ENCODE measurements at places on chromosomes 16 and 17. TPM values are rescaled to one million over a fixed set of nuclear protein-coding genes. Genes with fewer than 3 reads are reported as not detected.
A peak's percentile ranks its signal among the peaks of the same experiment; 100 is the strongest.

DNA sequence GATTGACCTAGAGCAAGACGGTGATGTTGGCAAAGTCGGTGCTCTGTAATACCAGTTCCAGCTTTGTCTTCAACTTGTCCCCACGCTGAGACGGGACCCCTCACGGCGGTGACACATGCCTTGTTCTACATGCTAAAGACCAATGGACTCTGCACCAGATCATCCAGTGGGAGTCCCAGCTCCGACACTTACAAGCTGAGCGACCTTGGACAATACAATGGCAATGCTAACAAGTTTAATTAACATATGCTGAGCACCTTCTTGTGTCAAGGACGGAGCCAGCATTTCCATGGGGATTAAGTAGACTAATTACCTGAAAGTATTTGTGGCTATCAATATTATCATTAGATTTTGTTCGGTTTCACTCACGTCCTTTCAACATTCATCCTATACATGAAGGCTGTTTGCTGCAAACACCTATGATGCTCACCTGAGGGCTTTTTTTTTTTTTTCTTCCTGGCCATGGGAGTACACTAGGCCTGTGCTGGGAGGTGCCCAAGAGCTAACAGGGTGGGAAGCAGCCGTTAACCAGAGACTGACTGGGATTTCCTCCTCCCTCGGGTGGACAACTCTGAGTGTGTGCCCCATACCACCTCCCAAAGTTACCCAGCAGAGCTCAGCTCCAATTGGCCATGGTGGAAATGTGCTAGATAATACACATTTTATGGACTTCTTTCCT is 308.6 kb upstream of the ZFHX3 start:
- no peak for DNase-seq

DNA sequence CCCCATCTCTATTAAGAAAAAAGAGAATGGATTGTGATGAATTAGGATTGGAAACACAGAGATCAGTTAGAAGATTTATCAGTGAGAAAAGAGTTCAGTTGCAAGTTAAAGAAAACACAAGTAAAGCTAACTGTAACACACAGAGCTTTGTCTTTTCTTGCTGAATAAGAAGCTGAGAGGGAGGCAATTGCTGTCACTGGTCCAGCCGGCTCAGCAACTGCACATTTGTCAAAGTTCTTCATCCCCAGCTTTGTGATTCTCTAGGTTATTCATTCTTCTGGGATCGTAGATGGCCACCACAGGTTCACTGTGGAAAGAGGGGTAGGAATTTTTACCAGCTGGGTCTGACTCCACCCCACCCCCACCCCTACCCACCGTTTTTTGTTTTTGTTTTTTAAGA is 615.7 kb downstream of the WWOX start:
- DNase-seq, result no peak

GRCh38 chr16:50310308-50311133 is 44.2 kb downstream of the ADCY7 start:
- DNase-seq, result no peak

The PDIA2 gene
- total RNA-seq, result 0.29 TPM

- peak; percentile 52 for DNase-seq
Observed at GRCh38 chr17:19867079-19867328, 732 bp downstream of the ULK2 start.

DNA sequence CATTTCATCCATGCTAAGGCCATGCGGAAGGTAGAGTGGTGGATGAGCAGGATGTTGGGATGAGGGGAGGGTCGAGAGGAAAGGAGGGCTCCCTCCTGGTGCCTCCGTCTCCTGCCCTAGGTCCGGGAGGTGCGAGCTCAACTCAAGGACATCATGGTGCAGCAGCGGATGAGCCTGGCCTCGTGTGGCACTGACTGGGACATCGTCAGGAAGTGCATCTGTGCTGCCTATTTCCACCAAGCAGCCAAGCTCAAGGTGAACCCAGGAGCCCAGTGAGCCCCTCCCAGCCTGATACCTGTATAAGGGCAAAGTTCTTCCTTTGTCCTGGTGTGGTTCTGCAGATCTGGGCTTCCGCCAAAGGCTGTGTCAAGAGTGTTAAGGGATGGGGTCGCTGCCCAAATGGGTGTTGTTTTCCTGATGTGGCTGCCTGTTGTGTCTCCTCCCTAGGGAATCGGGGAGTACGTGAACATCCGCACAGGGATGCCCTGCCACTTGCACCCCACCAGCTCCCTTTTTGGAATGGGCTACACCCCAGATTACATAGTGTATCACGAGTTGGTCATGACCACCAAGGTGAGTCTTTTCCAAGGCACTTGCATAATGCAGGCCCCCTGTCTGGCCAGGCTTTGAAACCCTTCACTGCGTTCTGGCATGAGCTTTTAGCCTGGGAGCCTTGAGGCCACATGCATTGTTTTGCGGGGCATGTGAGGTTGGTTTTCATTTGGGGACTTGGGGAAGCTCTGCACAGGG is 14.9 kb downstream of the DHX38 start:
- no peak for DNase-seq

The ITGAD gene
- total RNA-seq, result not detected

DNA sequence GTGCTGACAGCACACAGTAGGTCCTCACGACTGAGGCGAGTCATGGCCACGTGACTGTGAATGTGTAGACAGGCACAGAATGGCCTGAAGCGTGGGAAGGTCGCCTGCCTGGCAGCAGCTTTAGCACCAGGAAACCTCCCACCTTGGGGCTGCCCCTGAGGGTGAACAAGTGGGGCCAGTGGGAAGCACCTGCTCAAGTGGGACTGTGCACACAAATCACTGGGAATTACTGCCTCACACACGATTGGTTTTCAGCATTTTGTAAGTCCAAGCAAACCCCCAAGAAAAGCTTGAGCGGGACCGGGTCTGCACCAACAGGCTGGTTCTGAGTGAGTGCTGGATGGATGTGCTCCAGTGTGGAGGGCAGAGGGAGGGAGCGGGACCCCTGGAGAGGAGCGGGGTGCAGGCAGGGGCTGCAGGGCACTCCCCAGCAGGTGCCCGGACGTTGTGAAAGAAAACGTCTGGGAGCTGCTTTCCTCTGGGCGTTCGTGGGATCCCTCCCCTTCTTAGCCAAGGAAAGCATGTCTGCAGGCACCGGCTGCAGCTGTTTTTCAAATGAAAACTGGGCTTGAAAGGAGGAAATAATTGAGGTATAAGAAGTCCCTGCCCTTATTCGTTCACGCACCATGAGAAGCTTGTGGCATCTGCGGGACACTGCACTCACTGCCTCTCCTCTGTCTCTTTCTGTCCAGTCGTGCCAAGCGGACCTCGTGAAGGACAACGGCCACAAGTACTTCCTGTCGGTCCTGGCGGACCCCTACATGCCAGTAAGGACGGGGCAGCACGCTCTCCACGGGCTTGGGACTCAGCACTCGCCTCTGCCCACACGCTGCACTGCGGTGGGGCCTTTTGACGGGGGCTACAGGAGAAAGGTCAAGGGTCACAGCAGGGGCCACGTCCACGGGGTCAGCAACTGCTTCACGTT is 111.7 kb upstream of the CHMP6 start:
- no peak for DNase-seq

The ICAM2 gene
- total RNA-seq, result 1.2 TPM

- DNase-seq, result no peak
Observed at GRCh38 chr17:37558299-37558698, 50.9 kb downstream of the SYNRG start.

The STX1B gene
- total RNA-seq, result 4.1 TPM

DNA sequence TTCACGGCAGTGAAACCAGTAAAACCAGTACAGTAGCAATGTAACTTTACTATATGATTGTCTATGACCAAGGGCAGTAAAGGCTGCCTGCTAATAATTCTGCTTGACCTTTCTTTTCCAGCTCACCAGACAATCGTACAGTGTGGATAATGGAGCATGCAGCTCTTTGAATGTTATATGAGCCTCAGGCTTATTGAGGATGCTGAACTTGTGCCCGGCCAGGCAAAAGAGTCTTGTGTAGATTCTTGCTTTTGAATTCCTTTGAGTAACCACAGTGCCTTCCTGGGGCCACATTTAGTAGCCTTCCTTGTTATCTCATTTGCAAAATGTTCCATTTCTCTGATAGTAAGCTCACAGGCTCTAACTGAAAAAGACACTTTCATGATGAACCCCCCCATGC is 131.8 kb downstream of the CDH11 start:
- DNase-seq, result no peak

The JMJD8 gene
- 68.1 TPM for total RNA-seq

The GAS2L2 gene
- not detected for total RNA-seq

All from LHCN-M2 (cell line).